ENCODE measurements at places on chromosomes 5 and 9. TPM values are rescaled to one million over a fixed set of nuclear protein-coding genes. Genes with fewer than 3 reads are reported as not detected.

GRCh38 chr9:83322438-83322837 is 215.8 kb downstream of the FRMD3 start:
- no peak for DNase-seq

GRCh38 chr5:62082370-62082801 is 223.6 kb upstream of the KIF2A start:
- DNase-seq, result no peak

Gene C5orf52
- total RNA-seq, result not detected

DNA sequence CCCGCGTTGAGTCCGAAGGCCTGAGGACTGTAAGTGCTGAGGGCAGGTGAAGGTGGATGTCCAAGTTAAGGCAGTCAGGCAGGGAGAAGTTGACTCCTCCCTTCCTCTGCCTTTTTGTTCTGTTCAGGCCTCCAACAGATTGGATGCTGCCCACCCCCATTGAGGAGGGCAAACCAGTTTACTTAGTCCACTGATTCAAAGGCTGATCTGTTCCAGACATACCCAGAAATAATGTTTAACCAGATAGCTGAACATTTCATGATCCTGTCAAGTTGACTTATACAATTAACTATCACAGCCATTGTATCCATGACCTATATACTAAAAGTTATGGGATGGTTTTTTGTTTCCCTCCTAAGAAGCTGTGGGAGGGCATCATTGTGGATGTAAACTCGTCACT is 8.3 kb upstream of the TEX48 start:
- no peak for DNase-seq

DNA sequence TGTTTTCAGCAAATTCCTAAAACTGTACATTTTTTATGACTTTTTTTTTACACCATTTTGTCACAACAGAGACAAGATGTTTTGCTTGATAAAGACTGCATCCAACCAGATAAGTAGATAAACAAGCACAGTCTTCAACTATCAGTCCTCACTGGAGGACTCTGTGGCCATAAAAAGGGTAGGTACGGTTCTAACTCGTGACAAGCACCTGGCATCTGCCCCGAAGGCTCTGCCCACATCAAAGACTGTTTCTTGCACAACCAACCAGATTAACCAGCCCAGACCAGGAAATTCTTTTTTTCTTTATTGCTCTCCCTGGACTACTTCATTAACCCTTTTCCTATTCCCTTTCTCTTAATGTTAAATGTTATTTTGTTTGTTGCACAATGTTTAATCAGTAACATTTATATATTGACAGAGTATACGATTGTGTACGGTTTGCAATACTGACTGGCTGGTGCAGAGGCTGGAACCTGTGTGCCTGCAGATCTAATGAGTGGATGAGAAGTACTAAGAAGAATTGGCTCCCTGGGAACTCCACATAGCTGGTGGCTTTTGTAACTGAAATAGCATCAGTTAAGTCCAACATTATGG is 74.1 kb downstream of the SERINC5 start:
- no peak for DNase-seq

DNA sequence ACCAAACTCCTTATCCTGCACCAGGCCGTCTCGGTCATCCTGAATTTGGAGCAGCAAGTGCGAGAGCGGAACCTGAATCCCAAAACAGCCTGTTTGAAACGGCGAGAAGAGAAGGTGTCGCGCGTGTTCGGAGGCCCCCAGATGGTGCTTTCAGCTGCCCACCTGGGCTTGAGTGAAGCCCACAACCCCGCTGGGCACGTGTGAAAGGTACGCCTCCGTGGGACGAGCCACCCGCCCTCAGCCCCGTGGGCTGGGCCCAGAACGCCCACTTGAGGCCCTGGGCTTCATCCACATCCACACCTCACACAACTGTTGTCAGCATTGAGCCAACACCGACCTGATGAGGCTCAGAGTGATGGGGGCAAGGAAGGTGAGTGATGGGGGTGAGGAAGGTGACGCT is 72.8 kb downstream of the INSL6 start:
- DNase-seq, result no peak

- DNase-seq, result peak; percentile 25
These were observed 188.4 kb downstream of the IRX2 start for GRCh38 chr5:2563046-2563445.

Gene FCN2
- total RNA-seq, result not detected

GRCh38 chr5:60492958-60493357 is 207.0 kb downstream of the DEPDC1B start:
- DNase-seq, result no peak

DNA sequence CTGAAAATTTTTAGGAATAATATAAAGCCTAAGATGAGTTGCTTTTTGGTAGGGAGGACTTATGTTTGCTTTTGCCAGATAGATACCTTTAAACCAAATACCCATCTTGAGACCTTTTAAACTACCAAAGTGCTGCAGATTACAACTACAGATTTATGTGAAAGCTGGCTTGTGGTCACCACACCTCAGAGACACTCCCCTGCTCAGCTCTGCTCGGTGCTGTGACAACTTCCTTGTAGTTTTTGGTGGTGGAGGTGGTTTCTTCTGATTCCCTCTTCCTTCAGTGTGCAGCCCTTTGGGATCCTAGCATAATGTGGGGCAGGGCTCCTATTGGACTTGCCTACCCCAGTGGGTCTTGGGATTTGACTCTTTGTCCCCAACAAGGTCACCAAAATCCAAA is 29.2 kb downstream of the GARNL3 start:
- DNase-seq, result no peak

DNA sequence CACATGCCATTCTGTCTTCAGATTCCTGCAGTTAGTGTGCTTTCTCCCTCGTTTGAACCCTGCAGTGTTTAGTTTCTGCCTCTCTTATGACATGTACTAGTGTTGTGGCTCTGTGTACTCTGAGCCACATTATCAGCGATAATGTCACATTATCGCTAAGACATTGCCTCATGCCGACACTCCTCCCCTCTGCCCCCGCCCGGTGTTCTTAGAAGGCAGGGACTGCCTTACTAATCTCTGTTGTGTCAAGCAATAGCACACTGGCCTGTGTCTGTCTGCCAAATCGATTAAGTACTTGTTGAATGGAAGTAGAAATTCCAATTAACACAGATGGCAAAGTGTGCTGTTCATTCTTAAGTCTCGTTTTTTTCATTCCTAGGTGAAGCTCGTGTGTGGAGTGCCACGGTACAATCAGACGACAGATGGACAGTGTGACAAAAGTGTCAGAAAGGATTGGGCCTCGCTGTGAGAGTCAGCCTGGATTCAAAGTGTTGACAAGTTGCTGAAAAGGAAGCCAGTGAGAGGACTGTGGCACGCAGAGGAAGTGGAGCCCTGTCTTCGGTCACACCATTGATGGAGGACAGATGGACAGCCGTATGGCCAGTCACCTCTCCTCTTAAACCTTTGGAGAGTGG is 10.5 kb downstream of the PIK3R1 start:
- DNase-seq, result no peak

Gene BHMT2
- 0.11 TPM for total RNA-seq

DNA sequence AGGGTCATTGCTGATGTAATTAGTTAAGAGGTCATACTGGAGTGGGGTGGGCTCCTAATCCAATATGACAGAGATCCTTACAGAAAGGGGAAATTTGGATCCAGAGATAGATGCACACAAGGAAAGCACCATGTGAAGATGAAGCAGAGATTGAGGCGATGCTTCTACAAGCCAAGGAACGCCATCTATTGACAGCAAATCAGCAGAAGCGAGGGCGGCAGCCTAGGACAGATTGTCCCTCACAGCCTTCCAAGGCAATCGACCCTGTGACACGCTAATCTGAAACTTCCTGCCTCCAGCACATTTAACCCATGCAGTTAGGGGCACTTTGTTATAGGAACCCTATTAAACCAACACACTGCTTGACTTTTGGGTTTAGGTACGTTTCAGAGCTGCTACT is 285.1 kb upstream of the DAP start:
- DNase-seq, result peak; percentile 18

Data from WTC11 (cell line).